ENCODE measurements at places on chromosomes 1 and 21. TPM values are rescaled to one million over a fixed set of nuclear protein-coding genes. Genes with fewer than 3 reads are reported as not detected.

Gene UMODL1
- not detected for total RNA-seq

Gene PSMB2
- 91.4 TPM for total RNA-seq

Gene MAP7D1
- 52.4 TPM for total RNA-seq

Gene UTP11
- total RNA-seq = 60.5 TPM

DNA sequence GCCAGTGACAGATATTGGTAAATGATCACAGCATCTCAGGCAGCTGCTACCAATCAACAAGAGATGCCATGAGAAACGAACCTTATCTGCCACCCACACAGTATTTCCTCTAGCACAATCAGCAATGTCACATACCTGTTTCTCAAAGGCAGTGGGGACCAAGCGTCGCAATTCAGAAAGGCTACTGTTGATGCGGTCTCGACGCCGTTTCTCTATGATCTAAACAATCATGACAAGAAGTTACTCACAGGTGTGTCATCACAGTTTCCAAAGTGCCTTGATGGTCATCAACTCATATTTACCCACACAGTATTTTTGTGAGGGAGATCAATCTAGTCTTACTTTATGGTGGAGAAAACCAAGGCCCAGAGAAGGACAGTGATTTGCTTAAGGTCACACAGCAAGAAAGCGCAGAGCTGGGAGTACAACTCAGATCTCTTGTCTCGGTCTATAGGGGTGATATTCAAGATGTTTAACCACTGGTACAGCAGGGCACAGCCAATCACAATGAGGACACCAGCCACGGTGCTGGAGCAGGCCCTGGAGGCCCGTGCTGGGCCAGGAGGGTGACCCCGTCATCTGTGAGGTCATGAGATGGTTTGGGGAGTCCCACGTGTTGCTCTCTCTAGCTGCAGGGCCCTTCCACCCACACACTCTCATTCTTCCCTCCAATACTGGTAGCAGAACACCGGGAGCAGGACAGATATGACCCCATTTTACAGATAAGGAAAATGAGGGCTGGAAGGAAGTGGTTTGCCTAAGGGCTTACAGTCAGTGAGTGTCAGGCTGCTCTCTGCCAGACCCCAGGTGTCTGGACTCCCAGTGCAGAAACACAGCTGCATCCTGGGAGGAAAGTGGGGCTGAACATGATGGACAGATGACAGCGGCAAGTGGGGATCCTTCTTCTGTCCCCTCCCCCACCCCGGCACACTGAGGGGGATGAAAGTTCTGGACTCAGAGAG is 7.8 kb downstream of the HEYL start:
- no peak for DNase-seq

DNA sequence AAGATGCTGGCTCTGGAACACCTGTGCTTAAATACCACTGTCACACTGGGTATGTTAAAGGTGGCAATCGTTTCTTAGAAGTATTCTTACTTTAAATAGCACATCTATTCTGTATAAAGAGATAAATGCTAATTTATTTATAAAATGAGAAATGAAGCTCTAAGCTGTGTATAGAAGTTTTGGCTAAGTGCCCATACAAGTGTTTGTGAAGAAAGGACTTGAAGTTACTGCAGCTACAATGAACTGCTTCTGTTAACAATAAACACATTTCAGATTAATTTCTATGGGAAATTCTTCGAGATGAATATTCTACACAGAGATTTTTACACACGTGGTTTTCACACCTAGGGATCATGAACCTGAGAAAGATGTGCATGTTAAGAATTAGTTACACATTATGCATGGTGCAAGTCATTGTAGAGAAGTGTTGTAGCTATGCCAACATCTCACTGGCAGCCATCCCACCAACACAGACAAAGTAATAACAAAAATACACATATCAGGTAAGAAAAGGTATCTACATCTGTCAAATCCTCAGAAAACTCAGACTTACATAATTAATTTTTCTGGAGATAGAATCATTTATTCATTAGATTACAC is 16.2 kb downstream of the COL24A1 start:
- DNase-seq = no peak

DNA sequence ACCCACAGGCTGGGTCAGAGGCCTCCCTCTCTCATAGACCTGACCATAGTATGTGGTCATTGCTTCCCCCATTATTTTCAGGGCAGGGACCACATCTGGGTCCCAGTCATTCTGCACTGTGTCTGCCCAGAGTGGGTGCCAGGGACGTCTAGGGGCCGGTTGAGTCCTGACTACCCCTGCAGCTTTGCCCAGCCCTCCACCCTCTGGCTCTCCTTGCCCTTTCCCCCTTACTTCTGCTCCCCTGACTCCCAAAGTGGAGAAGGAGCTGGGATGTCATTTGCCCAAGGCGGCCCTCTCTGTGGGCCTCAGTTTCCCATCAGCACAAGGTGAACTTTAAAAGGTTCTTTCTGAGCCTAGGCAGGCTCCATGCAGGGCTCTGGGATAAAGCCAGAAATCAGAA is 4.3 kb upstream of the TTC22 start:
- no peak for DNase-seq

DNA sequence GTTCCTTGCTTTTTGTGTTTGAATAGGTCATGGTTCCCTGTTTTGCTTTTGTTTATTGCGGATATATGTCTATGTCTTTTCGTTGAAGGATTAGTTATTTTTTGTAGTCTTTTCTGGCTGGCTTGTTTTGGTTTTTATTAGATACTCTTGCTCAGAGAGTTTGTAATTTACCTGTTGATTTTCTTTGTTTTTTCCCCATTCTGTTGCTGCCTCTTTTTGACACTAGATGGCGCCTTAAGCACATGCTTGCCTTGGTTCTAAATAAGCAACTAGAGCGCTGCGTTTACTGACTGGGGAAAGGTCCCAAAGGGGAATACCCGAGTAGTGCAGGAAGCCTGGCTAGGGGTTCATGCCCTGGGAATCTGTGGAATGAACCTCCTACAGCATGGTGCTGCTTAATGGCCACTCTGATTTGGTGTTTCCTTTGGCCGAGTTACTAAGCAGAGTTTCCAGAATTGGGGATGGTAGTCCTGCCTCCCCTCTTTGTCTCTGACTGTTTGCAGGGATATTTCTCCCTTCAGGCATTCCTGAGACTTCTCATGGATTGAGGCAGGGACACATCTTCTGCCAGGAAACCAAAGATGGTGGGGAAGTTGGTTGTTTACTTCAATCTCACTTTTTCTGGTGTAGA is 143.2 kb downstream of the PTPRU start:
- DNase-seq = peak; percentile 68

DNA sequence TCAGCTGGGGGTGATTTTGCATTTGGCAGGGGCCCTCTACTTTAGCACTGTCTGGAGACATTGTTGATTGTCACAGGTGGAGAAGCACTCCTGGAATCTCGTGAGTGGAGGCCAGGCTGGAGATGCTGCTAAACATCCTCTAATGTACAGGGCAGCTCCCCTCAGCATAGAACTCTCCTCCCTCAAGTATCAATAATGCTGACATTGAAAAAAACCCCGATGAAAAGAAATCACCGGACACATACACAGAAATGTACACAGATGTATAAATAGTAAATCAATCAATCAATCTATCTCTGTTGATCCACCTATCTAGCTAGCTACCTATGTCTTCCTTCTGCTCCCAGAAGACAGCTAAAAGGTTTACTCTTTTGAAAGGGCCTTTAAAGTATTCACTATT is 89.4 kb upstream of the KCNJ15 start:
- no peak for DNase-seq

- DNase-seq = no peak
Observed at GRCh38 chr1:31744165-31744888, 19.8 kb downstream of the ADGRB2 start.
